ENCODE measurements at places on chromosomes 1 and 21.

- no peak for DNase-seq
Measured at GRCh38 chr1:90612033-90612432, 105.1 kb downstream of the BARHL2 start.

- no peak for DNase-seq
Measured at GRCh38 chr21:17462276-17462981, 50.4 kb upstream of the CXADR start.

DNA sequence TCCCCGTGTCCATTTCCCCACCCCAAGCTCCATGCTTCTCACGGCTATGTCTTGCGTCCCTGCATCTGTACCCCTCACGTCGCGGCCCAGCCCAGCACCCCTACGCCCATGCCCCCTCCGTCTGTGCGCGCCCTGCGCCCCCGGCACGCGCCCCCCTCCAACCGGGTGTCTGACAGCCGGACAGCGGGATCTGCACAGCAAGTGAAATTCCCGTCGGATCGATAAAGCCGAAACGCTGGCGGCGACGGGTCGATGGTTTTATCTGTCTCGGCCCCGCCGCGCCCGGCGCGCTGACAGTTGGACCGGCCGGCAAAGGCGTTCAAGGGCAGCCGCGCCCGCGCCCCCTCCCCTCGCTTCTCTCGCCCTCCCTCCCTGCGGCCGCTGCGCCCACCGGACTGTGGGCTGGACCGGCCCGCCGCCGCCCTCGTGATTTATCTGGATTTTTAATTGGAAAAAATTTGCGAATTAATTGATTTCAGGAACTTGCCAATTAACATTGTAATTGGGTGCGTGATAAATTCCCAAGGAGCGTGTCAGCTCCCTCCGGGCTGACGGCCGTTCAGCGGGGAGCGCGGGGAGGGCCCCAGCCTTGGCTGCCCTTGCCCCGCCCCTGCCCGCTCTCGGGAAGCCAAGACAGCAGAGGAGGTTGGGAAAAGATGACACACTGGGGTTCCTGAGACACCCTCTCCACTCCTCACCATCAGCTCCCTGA lies 57.1 kb downstream of the TMEM53 start:
- DNase-seq, result no peak

GRCh38 chr1:48611841-48612240 lies 139.8 kb upstream of the SPATA6 start:
- DNase-seq, result no peak

- DNase-seq, result no peak
Measured at GRCh38 chr1:213179784-213180183, 128.7 kb downstream of the RPS6KC1 start.

GRCh38 chr1:160777486-160778089 lies 18.4 kb upstream of the LY9 start:
- DNase-seq, result no peak

- no peak for DNase-seq
Measured at GRCh38 chr1:198203434-198203833, 46.6 kb downstream of the NEK7 start.

DNA sequence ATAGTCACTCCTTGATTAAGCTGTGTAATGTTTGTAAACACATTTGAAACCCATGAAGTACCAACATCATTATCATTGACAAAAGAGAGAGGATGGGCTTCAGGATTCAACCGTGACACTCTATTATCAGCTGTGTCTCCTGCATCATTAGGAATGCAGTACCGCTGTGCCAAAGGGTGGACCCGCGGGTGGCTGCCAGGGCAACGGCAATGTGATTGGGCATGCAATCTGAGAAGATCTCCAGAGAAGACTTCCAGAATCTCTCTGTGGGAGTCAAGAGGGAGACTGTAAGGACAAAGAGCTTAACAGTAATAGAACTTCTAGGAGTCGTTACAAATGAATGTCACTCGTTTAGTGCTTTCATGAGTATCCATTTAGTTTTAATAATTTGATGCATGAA lies 97.9 kb downstream of the USH2A start:
- no peak for DNase-seq

- DNase-seq, result peak; percentile 37
Measured at GRCh38 chr1:62530516-62531154, 66.7 kb upstream of the ANGPTL3 start.

DNA sequence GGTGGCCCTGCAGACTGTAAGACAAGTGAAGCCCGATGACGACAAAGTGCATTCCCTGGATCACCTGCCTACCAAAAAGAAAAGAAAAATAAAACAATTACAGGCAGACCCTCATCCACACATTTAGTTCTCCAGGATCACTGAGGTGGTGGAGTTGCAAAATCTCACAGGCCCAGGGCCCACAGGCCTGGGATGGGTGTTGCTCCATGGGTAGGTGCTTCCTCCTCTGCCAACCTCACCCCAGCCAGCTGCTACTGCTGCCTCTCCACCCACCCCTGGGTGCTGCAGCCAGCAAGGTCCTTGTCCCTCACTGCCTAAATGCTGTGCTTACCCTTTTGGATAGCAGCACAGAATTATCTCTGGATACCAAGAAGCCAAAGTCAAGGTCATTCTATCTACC lies 146.4 kb upstream of the GALNT2 start:
- no peak for DNase-seq

- DNase-seq, result peak; percentile 63
Measured at GRCh38 chr1:22749919-22750684, 39.5 kb downstream of the EPHB2 start.

- DNase-seq, result no peak
Measured at GRCh38 chr1:228276901-228277490, 69.2 kb downstream of the OBSCN start.

GRCh38 chr21:46527801-46528200 lies 69.1 kb downstream of the DIP2A start:
- DNase-seq, result no peak

GRCh38 chr1:109368464-109368863 lies 29.3 kb downstream of the SORT1 start:
- no peak for DNase-seq

- DNase-seq, result no peak
Measured at GRCh38 chr21:35783721-35784120, 276.6 kb downstream of the SETD4 start.

DNA sequence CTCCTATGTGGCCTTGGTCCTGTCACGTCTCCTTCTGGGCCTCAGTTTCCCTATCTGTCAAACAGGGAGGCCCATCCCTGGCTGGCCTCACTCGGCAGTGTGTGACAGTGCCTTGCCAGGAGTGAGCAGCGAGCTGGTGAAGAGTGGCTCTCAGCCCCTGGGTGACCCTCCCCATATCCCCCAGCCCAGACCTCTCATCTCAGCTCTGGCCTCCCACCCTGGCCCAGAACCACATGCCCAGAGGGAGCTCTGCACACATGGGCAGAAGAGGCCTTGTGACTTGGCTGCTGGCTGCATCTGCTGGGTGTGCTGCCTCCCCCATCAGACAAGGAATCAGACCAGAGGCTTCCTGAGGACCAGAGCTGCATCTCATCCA lies 19.5 kb upstream of the PADI1 start:
- DNase-seq, result no peak

- no peak for DNase-seq
Measured at GRCh38 chr1:76854255-76854654, 13.0 kb upstream of the ST6GALNAC5 start.

GRCh38 chr1:109269981-109270622 lies 12.8 kb downstream of the PSRC1 start:
- no peak for DNase-seq

- DNase-seq, result no peak
Measured at GRCh38 chr1:150761801-150762200, 3.8 kb downstream of the CTSS start.

DNA sequence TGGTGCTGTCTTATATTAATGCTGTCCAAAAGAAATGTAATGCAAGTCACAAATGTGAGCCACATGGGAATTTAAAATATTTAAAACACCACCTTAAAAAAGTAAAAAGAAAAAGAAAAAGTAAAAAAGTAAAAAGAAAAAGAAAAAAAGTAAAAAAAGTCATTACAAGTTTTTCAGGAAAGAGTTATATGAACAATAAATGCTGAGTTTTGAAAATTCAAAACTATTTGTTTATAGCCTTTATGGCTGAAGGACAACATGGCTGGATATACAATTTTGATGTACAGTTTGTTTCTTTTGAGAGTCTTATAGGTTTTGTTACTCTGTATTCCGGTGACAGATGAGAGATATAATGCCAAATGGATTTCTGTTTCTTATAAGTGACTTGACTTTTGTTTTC lies 29.1 kb downstream of the GPR88 start:
- no peak for DNase-seq

DNA sequence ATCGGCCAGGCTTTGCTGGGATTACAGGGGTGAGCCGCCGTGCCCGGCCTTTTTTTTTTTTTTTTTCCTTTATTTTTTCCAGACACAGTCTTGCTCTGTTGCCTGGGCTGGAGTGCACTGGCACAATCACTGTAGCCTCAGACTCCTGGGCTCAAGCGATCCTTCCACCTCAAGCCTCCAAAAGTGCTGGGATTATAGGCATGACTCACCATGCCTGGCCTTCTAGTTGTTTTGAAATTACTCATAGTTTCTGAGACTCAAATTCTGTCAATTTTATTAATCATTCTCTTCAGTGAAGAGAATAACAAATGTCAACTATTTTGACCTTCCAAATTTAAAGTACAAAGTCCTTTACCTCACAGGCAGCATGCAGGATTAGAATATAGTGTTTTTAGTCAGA lies 374.5 kb downstream of the PLA2G4A start:
- DNase-seq, result peak; percentile 26

GRCh38 chr21:18622383-18622782 lies 218.8 kb upstream of the TMPRSS15 start:
- no peak for DNase-seq

DNA sequence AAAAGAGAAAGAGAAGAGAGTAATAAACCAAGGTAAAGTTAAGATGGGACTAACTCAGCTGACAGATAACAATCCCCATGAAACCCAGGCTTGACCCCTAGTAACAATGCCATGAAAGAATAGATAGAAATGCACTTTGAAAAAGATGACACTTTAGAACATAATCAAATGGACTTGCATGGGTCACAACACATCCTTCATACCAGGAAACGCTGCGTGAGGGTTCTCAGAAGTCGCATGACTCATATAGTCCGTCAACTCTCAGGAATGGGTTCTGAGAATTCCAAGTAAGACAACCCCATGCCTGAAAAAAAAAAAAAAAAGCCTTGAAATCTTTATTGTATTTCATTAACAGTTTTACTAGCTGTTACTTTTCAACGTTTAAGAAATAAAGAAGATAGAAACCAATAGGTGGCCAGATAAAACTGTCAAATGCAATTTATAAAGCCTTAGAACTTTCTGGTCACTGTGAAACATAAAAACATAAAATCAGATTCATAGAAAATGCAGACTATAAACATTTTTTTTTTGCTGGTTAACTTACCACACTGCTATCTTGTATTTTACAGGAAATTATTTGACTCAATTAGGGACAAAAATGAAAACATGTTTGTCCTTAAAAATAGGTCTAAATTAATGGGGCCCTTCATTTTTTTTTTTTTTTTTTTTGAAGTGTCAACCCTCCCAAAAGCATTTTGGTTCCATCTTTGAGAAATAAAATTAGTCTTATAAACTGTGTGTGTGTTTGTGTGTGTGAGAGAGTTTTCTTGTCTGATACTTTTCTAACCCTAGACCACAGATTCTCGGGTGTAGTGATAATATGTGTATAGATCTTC lies 202.1 kb downstream of the NCAM2 start:
- peak; percentile 96 for DNase-seq

GRCh38 chr1:12690156-12690555 lies 25.8 kb upstream of the AADACL3 start:
- no peak for DNase-seq

- DNase-seq, result no peak
Measured at GRCh38 chr1:215650446-215651149, 83.5 kb downstream of the KCTD3 start.

Measured in fibroblast of the conjunctiva (primary cell).